ENCODE measurements at places on chromosomes 12 and 14.

GRCh38 chr12:125202421-125202820 lies 137.2 kb downstream of the AACS start:
- DNase-seq, result no peak

DNA sequence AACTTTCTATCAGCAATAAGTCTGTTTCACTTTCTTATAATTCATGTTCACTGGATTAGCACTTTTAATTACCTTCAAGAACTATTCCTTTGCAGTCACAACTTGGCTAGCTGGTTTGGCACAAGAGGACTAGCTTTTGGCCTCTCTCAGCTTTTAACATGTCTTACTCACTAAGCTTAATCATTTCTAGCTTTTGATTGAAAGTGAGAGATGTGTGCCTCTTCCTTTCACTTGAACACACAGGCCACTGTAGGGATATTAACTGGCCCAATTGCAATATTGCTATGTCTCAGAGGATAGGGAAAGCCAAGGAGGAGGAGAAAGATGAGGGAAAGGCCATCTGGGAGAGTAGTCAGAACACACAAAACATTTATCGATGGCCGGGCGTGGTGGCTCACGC lies 92.7 kb downstream of the PRICKLE1 start:
- DNase-seq, result no peak

DNA sequence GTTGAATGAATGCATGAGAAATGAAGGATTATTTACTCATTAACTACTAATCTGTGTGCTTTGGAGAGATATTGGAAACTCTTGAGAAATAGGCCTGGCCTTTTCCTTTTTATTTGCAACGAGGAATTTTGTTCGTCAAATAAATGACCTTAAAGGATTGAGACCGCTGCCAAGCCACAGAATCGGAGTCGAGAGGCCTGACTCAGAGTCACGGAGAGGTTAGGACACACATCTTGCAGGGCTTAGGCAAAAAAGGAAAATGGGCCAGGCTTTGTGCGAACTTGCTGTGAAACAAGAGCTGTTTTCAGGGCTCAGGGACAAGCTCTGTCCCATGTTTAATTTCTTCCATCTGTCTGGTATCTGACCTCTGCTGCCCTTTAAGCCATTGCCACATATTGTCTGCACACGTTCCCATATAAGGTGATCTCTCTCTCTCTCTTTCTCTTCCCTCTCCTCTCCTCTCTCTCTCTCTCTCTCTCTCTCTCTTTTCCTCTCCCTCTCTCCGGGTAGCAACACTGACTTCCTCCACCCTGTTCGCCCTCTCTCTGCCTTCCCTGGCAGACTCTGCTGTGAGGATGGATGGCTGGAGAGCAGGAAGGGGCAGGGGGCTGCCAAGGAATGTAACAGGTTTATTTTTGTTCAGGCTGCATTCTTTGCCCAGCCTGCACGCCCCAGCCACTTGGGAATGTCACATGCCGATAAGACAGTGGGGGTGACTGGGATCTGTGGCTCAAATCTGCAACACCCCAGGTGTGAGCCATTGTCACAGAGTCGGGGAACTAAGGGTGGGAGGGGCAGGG lies 14.9 kb upstream of the IFT81 start:
- DNase-seq, result no peak

DNA sequence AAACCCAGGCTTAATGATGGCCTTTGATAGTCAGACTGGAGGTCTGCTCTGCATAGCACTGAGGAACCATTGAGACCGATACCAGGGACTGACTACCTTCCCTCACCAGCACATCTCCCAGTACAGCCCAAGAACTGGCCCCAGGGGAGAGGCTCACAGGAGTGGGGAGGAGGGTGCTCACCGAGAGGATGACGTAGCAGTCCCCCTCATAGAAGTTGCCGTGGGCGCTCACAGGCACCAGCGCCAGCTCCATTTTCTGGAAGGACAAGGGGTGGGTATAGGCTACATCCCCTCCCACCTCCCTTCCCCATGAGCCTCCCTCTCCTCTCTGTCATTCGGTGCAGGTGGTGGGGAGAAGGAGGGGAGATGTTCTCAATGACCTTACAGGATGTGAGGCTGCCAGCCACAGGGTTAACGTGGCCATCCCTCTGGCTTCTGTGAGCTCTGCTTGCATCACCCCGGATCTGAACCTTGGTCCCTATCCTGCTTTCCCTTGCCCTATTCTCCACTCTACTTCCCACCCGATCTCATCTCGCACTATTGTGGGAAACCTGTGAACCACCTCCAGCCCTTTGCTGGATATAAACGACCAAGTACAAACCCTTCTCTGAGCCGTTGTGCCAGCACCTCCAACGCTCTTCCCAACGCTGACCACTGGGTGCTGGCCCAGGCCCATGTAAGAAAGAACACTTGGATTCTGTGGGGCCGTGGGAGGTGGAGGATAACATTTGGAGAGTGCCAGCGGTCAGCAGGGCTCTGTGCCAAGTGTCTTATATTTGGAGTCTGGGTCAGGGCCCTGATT lies 4.4 kb downstream of the AVIL start:
- DNase-seq, result no peak

DNA sequence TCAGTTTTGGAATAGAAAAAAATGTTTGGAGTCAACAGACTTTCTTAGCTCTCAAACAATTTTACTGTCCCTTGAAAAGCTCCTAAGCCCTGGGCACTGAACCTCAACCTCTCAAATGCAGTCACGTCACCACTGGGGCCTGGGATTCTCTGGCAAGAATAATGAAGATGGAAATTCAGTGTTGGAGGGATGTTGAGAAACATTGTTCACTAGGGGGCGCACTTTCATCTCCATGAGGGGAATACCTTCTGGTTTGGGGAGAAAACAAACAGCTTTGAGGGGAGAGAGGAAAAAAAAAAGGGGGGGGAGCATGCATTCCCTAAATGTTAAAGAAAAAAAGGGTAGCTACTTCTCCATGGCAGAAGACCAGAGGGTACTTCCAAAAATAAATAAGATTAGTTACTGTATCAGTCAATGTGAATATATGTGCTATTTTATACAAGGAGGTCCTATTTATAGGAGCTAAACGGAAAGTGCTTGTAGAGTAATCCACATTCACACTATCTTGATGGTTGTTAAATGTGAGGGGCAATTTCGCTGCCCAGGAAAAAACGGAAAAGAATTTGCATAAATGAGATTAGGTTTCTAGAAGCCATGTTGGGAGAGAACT lies 5.8 kb upstream of the TBPL2 start:
- DNase-seq, result peak; percentile 44

- DNase-seq, result no peak
These were observed 806 bp downstream of the LTBR start for GRCh38 chr12:6384499-6385436.

- DNase-seq, result no peak
These were observed 1158.4 kb upstream of the TMEM132C start for GRCh38 chr12:127108360-127109215.

DNA sequence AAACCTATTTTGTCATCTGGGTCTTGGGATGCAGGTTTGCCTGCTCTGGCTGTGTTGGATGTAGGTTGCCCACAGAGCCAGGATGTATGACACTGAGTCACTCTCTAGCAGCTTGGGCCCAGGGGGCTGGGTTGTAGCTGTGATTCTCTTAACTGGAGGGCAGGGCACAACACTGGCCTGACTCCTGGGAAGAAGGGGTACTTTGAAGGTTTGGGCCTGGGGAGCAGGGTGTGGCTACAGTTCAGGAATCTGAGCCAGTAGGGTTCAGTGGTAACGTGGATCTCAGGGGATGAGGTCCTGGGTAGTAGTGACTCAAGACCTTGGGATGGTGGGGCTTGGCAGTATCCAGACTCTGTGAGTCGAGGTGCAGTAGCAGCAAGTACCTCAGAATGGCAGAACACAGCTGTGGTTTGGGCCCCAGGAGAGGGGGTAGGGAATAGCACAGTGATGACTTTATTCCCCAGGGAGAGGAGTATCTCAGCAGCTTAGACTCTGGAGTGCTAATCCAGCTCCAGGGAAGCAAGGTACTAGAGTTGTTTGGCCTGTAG lies 25.7 kb downstream of the TBC1D15 start:
- no peak for DNase-seq

- no peak for DNase-seq
These were observed 90.3 kb downstream of the AKAP6 start for GRCh38 chr14:32419429-32419828.

DNA sequence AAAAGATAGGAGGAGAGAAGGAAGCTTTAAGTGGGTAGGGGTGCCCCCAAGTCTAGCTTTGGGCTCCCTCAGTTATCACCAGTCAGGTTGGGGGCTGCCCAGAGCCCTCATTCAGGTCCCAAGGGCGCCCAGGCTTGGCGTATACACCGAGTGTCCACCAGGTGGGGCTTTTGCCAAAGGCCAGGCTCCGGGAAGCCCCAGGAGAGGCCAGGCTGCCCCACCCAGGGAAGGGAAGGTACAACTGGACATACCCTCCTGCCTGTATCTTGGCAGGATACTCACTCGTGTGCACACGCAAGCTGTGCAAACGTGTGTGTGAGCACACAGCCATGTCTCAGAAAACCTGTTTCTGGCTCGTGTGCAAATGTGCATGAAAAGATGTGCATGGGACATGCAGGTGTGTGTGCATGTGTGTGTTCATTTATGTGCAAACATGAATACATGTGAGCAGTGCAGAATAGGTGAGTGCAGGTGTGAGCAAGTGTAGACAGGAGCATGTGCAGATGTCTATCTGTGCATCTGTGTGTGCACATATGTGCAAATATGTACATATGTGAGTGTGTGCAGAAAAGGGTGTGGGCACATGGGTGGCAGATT lies 103.9 kb upstream of the MYL2 start:
- no peak for DNase-seq

DNA sequence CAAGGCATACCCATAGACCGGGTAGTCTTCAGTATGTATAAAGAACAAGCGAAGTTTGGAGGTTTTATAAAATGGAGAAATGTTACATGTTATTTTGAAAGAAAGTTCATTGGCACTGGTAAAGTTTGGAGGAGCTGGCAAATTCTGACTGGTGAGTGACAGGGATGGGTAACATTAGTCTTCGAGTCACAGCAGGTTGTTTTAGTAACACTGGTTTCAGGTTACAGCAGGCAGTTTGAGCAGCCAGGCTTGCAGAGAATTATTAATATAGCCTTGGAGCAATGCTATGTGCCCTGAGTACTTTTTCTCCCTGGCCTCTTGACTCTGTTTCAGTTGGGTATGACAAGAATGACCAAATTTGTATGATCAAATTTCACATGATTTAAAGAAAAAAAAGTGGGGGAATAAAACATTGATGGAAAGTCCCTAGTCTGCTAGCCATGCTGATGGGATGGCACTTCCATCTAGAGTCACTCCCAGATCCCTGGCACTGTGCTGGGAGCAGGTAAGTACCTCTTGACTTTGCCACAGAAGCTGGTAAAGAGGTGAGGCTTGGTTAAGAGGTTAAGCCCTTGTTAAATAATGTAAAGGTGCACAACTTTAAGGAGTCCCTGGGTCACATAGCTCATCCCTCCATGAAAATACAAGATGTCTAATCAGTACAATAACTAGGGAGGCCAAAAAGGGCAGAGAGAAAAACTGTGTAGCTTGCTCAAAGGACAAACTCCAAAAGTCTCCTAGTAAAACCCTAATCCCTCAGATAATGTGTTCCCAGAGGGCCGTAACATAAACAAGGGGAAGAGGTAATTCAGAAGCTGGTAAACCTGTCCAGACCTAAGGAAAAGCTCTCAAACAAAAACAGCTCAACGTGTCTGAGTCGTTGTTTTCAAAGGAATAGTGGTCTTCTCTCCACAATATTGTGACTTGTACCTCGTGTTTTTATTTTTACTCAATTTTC lies 12.7 kb upstream of the SVOP start:
- no peak for DNase-seq

DNA sequence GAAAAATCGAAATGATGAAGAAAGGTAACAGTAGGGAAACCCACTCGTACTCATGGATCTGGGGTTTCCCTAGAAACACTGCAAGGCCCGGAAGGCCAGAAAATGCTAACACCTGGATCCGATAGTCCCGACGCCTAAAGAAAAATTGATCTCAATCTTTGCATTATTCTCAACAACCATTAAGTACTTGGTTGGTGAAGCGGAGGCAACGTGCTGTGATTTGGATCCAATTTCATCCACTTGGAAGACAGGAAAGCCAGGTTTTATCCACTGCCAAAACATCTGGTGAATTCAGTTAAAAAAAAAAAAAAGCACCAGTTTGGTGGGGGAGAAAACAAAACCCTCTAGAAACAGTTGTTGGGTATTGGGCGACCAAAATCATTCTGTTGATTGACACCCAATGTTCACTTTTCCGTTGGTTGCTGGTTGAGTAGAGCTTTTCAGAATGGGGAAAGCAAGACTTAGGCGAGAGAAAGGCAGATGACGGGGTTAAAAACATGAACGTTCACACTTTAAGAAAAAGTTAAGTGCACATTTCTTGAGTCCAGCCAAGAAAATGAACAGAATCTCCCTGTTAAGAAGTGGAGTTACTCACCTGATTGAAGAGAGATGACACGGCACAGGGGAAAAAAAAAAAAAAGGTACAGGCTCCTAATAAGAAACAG lies 41.9 kb upstream of the MED13L start:
- no peak for DNase-seq

GRCh38 chr12:108126990-108127501 lies 2.0 kb upstream of the WSCD2 start:
- DNase-seq, result no peak

GRCh38 chr14:42141328-42141727 lies 534.7 kb downstream of the LRFN5 start:
- no peak for DNase-seq

- DNase-seq, result no peak
These were observed 150.5 kb upstream of the KRR1 start for GRCh38 chr12:75661908-75662307.

- DNase-seq, result peak; percentile 76
These were observed 31.0 kb upstream of the SLC38A1 start for GRCh38 chr12:46299851-46300250.

- DNase-seq, result no peak
These were observed 4.6 kb downstream of the IFI27 start for GRCh38 chr14:94115058-94115591.

- DNase-seq, result no peak
These were observed 55.2 kb downstream of the GALNT4 start for GRCh38 chr12:89469361-89469760.

DNA sequence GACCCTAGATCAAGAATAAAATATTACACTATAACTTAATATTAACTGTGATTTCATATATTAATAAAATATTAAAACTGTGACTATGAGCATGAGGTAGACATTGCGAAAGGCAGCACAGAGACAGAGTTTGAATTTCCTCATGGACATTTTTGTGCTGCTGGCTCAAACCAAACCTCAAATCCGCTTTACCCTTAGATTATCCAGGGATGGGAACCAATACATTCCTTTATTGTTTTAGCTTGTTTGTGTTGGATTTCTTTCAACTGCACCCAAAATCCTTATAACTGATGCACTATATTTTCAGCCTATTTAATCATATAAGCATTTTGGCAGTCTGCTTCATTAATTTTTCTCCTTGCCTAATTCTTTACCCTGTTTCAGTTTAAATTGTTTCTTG lies 436.7 kb downstream of the ATP23 start:
- DNase-seq, result no peak
